Activated CD8-positive, alpha-beta memory T cell treated with anti-CD3 and anti-CD28 coated beads for 4 hours (primary cell): ENCODE measurements at places on chromosomes 3 and 15.

- no peak for DNase-seq
Measured at GRCh38 chr3:54427941-54428871, 305.9 kb downstream of the CACNA2D3 start.

GRCh38 chr3:46132565-46132964 is 75.5 kb downstream of the CCR1 start:
- DNase-seq = no peak

- DNase-seq = no peak
Measured at GRCh38 chr3:72231439-72232196, 446.7 kb upstream of the PROK2 start.

- DNase-seq = no peak
Measured at GRCh38 chr3:125322166-125322565, 53.0 kb downstream of the ZNF148 start.

DNA sequence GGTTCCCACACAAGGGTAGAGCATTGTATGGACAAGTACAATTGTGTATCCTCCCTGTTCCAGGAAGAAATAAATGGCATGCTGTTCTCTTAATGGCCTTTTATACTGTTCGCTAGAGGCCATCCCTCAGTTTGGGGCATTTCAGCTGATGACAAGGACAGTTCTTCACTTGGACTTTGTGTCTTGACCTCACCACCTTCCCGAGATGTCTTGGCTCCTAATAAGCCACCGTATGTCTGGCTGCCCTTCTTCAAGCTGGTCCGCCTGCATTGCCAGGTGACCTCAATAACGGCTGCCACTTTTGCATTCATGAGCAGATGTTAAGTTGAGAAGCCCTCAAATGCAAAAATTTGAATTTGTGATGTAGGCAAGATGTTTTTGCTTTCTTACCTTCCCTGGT is 24.1 kb downstream of the ZBTB38 start:
- no peak for DNase-seq
